ENCODE measurements at places on chromosomes 3 and 15. TPM values are rescaled to one million over a fixed set of nuclear protein-coding genes. Genes with fewer than 3 reads are reported as not detected.

- no peak for DNase-seq
Measured at GRCh38 chr3:127440384-127440783, 150.1 kb downstream of the TPRA1 start.

GRCh38 chr3:19886404-19886803 is 47.6 kb downstream of the EFHB start:
- DNase-seq, result no peak

GRCh38 chr3:183208260-183208659 is 44.8 kb upstream of the B3GNT5 start:
- no peak for DNase-seq

Gene HEXA
- total RNA-seq, result 76.0 TPM

Gene PIF1
- total RNA-seq, result 0.76 TPM

Gene IMPG2
- 0.27 TPM for total RNA-seq

Gene VGLL3
- total RNA-seq, result not detected

Gene P2RY12
- total RNA-seq, result not detected

GRCh38 chr3:123406598-123406997 is 42.3 kb downstream of the ADCY5 start:
- DNase-seq, result no peak
